ENCODE measurements at places on chromosomes 7 and 10.

DNA sequence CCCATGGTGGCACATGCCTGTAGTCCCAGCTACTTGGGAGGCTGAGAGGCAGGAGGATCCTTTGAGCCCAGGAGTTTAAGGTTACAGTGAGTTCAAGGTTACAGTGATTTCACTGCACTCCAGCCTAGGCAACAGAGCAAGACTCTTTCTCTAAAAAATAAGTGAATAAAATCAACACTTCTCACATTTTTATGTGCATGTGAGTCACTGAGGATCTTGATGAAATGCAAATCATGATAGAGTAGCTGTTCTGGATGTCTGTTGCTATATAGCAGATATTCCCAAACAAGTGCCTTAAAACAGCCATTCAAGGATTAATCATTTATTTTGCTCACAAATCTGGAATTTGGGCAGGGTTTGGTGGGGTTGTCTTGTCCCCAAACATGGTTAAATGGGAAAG, 62.3 kb upstream of the ARHGAP12 start:
- DNase-seq: no peak

DNA sequence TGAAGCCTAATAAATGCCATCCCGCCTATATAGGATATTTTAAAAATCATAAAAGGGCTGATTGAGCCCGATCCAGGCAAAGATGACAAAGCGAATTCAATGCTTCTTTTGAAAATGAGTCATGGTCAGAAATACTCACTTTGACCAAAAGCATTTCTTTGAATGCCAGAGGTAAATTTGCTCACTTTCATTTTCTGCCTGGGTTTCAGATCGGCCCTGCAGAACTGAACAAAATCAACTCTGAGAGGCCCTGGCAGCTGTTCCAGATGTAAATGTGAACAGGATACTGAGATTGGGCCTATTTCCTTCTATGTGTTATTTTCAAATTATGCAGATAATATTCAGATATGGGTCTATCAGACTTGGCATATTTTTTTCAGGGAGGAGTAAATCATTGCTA, 114.8 kb upstream of the ARID5B start:
- no peak for DNase-seq

GRCh38 chr10:14369906-14370305, 39.2 kb upstream of the FRMD4A start:
- no peak for DNase-seq

- DNase-seq: peak; percentile 27
These were observed 575 bp downstream of the DLG5 start for GRCh38 chr10:77925795-77926565.

DNA sequence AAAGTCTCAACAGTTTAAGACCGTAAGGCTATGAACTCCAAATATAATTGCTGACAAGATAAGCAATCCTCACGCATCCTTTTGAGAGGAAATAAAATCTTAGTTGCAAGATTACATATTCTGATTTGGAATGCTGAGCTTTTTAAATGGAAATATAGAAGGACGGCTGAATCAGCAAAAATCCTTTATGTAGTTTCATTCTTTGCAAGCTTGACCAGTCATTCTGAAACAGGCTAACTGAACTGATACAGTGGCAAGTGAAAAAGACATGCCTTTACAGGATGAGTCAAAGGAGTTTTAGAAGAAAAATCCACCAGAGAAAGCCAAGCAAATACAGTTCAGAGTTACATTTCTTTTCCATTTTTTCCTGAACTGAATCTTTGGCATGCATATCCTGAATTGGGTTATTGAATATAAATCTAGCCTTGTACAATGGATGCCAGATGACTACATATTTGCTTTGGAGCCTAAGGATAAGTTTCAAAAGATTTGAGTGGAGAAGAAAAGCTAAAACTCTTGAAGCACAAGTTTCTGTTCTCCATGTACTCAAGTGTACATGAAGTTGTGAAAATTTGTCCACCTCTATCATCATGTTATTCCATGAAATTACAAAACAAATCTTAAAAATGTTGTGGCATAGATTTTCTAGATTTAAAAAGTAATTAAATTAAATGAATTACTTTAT, 4.4 kb downstream of the VIM start:
- DNase-seq: no peak

DNA sequence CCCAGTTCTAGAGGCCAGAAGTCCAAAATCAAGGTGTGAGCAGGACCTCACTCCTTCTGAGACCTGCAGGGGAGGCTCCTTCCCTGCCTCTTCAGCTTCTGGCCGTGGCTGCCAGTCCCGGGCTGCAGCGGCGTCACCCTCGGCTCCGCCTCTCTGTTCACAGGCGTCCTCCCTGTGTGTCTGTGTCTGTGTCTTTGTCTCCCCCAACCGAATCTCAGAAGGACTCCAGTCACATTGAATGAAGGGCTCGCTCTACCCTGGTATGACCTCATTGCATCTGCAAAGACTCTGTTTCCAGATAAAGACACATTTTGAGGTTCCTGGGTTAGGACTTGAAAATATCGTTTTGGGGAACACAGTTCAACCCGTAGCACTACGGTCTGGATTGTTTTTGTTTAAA, 33.1 kb upstream of the GALNT11 start:
- DNase-seq: no peak

- DNase-seq: no peak
These were observed 53.8 kb downstream of the PANK1 start for GRCh38 chr10:89591111-89591795.

DNA sequence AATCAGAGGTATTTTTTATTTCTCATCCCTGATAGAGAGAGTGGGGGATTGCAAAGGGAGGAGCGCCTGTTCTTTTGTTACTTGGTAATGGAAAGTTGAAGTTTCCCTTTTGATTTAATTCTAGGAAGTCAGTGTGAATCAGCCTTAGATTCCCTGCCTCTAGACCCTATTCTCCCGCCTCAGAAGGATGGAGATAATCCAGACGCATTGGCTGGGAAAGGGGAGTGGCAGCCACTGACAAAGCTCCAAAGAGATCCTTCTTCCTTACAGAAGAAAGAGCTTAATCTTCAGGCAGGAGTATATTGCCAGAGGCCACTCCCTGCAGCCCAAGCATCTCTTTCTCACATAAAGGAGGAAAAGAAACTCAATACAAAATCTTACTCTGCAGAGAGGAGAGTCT, 122.3 kb upstream of the GALNT17 start:
- no peak for DNase-seq

DNA sequence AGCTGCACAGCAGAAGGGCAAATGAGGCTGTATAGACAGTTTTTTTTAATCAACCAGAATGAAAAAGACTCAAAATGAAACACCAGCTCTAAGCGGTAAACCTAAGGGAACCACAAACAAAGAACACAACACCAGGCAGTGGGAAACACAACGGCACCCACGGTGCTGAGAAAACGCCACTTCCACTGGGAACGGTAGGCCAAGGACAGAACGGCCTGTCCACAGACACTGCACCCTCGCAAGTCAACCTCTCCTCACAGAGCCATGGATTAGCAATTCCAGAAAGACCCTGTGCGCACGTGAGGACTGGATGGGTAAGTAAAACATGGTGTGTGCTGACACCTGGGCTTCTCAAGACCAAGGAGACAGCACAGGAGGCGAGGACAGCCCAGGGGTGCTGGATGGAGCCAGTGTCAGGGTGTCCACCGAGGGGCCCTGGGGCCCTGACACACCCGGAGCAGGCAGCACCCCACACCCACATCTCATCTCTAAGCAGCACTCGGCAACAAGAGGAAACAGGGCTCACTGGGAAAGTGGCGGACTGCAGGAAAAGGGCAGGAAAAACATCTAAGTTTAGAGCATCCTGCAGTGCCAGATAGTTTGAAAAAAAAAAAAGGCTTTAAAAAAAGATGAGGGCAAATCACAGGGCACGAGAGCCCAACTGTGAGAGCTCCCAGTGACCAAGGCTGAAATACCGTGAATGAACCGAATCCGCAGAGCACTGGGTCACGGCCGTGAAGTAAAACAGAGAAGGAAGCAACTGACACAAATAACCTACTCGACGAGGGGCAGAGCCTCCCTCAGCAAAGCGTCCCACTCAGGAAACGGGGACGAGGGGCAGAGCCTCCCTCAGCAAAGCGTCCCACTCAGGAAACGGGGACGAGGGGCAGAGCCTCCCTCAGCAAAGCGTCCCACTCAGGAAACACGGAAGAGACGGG, 120.2 kb downstream of the MAD1L1 start:
- DNase-seq: no peak

DNA sequence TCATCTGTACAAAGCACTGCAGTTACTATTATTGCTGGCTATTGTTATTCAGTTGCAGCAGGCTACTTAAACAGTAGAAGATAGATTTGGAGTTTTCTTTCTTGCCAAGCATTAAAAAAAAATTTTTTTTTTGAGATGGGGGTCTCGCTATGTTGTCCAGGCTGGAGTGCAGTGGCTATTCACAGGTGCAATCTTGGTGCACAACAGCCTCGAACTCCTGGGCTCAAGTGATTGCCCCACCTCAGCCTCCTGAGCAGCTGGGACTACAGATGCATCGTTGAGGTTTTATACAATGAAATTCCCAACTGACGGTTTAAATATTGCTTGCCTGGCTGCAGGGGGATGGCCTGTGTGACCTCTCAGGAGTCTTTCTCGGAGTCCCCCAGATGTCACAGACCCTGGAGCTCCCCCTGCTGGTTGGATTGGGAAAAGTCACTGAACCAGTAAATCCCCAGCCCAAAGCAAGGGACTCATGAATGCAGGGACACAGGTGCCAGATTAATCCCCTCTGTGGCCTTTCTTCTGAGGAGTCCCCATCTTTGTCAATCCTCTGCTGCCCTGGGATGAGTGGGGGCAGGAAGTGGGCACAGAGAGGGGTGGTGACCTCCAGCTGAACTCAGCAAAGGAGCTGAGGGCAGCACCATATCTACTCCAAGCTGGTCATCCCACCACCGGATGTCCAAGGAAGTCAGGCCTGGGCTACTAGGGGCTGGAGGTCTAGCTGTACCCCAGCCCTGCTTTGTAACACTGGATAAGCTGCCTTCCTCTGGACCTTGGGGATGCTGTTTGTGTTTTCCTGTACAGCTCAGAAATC, 149.6 kb downstream of the C10orf105 start:
- DNase-seq: peak; percentile 77
